Activated CD4-positive, alpha-beta memory T cell treated with anti-CD3 and anti-CD28 coated beads, Interleukin-2, amount 10 ng/mL, durations not matched to agents 7 days and 5 days (primary cell): ENCODE measurements at places on chromosomes 13 and 19. TPM values are rescaled to one million over a fixed set of nuclear protein-coding genes. Genes with fewer than 3 reads are reported as not detected.

The PCDH9 gene
- 0.05 TPM for total RNA-seq

The CYP4F12 gene
- total RNA-seq, result not detected

The ICAM4 gene
- total RNA-seq, result 1.5 TPM

The ZNF135 gene
- not detected for total RNA-seq

The C19orf81 gene
- total RNA-seq, result not detected

The CLEC11A gene
- 0.65 TPM for total RNA-seq

The MBD3L2 gene
- total RNA-seq, result not detected

The JAK3 gene
- total RNA-seq, result 237 TPM

The F2RL3 gene
- 0.13 TPM for total RNA-seq

The GPR108 gene
- 105 TPM for total RNA-seq

The SLC25A42 gene
- 21.0 TPM for total RNA-seq

The SHANK1 gene
- not detected for total RNA-seq

The PVR gene
- total RNA-seq, result 2.1 TPM

The GSX1 gene
- not detected for total RNA-seq

The PIBF1 gene
- 19.1 TPM for total RNA-seq

The POSTN gene
- total RNA-seq, result not detected

The TMEM59L gene
- 0.13 TPM for total RNA-seq

The HS6ST3 gene
- not detected for total RNA-seq

The ZNF296 gene
- 5.9 TPM for total RNA-seq

The ZNF837 gene
- total RNA-seq, result 1.7 TPM

The NLRP4 gene
- total RNA-seq, result not detected

The CACNG7 gene
- total RNA-seq, result not detected

The CEACAM20 gene
- not detected for total RNA-seq

The ZMYM2 gene
- 61.8 TPM for total RNA-seq

The PABPC3 gene
- total RNA-seq, result 0.88 TPM

The MEGF8 gene
- 4.2 TPM for total RNA-seq

The KIR2DL3 gene
- total RNA-seq, result not detected

The ZNF835 gene
- 0.68 TPM for total RNA-seq

The ZNF628 gene
- total RNA-seq, result 9.1 TPM

The URAD gene
- not detected for total RNA-seq

The REX1BD gene
- total RNA-seq, result 83.3 TPM

The KCTD4 gene
- total RNA-seq, result not detected

The IL4I1 gene
- total RNA-seq, result 26.4 TPM

The ZNF266 gene
- 32.1 TPM for total RNA-seq

The RAB3A gene
- total RNA-seq, result 3.7 TPM

The SPACA7 gene
- not detected for total RNA-seq

The COG3 gene
- total RNA-seq, result 24.6 TPM

The ZNF235 gene
- total RNA-seq, result 5.9 TPM

The TTYH1 gene
- total RNA-seq, result 0.53 TPM

The HIF3A gene
- not detected for total RNA-seq

The NLRP9 gene
- total RNA-seq, result not detected

The F10 gene
- total RNA-seq, result not detected

The TEX101 gene
- total RNA-seq, result not detected

The ZNF560 gene
- total RNA-seq, result not detected

The PLPP2 gene
- total RNA-seq, result 0.78 TPM

The ZNF492 gene
- 1.1 TPM for total RNA-seq

The NKPD1 gene
- 0.10 TPM for total RNA-seq

The ACP4 gene
- total RNA-seq, result not detected

The C19orf85 gene
- total RNA-seq, result not detected
